ENCODE measurements at places on chromosomes 5 and 9.

- no peak for DNase-seq
Measured at GRCh38 chr5:60362158-60362557, 337.8 kb downstream of the DEPDC1B start.

GRCh38 chr9:90860382-90860781 lies 58.8 kb downstream of the SYK start:
- no peak for DNase-seq

DNA sequence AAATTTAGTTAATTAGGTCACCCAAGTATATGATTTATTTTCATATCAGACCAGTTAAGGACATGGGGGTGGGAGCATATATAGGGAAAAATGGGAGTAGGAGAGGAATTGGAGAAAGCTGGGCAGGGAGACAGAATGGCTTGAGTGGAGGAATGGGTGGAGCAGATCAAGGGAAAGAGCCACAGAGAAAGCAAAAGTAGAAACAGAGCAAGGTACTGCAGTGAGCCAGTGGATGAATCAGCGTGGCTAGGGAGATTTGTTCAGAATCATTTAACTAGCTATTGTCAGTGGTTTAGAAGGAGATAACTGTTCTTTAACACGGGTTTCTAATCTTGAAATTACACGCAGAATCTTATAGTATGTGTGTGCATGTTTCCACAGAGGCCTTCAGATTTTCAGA lies 37.4 kb downstream of the SNX24 start:
- no peak for DNase-seq

DNA sequence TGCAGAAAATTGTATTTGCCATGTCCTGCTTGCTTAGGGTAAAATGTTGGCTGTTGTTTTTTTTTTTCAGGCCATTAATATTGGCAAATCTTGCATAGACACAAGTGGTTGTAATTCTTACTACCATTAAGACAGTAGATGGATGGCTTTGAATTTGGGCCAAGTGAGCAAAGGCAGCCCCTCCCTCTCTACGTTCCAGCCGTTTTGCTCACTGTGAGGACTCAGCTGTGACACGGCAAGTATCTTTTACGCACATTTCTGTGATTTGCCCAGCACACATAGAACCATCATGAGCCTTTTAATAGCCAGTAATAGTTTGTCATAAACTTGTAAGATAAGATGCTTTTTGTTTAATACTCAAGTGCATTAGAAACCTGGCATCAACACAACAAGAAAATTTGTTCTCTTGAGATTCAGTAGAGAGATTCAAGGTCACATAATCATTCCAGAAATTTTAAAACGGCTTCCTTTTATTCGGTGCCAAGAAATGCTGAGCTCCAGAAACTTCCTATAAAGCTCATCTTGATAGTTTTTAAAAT lies 205.2 kb upstream of the ADCY2 start:
- DNase-seq, result no peak

GRCh38 chr9:131275332-131276093 lies 797 bp downstream of the FAM78A start:
- no peak for DNase-seq

DNA sequence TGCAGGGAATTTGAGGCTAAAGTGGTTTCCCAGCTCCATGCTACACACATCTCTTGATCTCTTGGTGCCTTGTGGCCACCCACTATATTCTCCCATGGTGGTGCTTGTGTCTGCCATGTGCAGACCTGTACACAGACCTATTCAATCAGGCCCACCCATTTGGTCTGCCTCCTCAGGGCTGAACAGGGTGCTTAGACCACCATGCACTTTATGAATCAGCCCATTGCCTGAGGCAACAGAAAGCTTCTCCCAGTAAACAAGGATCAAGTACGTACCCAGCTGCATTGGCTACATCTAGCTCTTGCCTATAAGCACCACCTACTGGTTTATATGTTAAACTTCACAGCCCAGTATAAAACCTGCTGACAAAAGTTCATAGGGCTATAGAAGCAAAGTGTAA lies 664.3 kb upstream of the EDIL3 start:
- no peak for DNase-seq

- DNase-seq, result peak; percentile 55
Measured at GRCh38 chr5:19866090-19866450, 121.9 kb downstream of the CDH18 start.

GRCh38 chr5:61293071-61293470 lies 39.0 kb upstream of the ZSWIM6 start:
- no peak for DNase-seq

GRCh38 chr9:128937310-128938165 lies 9.9 kb downstream of the DOLK start:
- no peak for DNase-seq

- no peak for DNase-seq
Measured at GRCh38 chr5:56126487-56127179, 106.5 kb downstream of the ANKRD55 start.

GRCh38 chr5:58231041-58231440 lies 228.8 kb downstream of the PLK2 start:
- DNase-seq, result no peak

- no peak for DNase-seq
Measured at GRCh38 chr5:40490464-40491111, 189.1 kb upstream of the PTGER4 start.

- DNase-seq, result no peak
Measured at GRCh38 chr5:76944638-76945037, 8.2 kb upstream of the CRHBP start.

DNA sequence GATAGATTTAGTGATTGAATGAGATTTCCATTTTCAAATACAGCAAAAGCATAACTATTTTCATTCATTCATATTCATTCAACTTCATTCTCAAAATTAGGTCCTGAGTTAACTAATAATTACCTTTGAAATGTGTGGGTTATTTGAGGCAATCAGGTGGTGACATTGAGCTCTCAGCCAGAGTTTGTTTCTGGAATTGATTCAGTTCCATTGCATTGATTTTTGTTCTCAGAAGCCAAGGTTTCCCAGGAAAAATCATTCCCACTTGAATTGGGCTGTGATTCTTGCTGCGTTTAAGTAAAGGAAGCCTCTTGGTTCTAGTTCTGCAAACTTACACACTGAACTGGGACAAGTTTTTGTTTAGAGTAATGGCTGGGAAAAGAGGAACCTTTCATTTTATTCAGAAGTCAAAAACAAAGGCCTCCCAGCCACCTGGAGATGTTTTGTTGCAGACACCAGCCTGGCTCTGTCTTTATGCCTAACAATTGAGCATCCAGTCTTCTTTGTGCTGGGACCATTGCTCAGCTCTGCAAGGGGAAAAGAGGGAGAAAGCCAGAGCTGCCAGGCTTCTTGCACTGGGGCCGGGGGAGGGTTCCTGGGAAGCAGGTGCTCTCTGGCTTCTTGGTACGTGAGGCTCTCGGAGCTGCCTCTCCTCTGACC lies 198.6 kb downstream of the TRIO start:
- DNase-seq, result no peak

DNA sequence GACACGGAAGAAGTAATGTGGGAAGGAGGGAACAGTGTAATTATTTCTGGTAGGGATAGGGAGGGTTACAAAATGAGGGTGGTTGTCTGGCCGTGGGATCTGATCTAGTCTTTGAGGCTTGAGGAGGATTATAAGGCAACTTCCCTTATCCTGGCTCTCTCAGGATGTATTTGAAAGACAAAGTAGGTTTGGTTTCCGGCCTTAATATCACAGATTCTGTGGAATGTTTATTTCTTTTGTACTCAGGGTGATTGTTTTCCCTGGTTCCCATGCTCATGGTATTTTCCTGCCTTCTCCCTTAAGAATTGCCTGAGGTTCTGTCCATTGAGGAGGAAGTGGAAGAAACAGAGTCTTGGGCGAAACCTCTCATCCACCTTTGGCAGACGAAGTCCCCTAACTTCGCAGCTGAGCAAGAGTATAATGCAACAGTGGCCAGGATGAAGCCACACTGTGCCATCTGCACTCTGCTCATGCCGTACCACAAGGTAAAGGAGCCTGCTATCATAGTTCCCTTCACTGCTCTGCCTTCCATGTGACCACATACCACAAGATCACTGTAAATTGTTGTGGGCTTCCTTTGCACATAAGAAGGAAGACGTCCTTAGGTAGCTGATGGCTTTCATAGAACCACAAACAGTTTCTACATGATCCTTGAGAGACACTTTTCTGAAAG lies 253.8 kb downstream of the KDM4C start:
- no peak for DNase-seq

GRCh38 chr5:53792338-53792737 lies 231.9 kb downstream of the NDUFS4 start:
- DNase-seq, result no peak

DNA sequence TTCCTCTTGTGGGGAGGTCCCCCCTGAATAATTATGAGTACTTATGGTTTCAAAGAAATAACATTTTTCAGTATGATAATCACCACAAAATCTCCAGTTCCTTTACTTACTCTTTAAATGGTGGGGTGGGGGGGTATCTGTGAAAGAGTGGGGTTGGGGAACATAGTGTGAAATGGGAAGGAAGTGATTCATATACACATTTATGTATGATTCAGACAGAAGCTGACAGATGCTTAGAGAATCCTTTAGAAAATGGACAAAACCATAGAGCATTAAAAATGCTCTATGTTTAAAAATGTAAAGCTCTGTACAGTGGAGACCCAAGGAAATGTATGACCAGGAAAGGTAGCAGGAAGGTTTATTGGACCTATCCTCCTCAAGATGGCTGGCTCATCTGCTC lies 267.5 kb upstream of the GRIA1 start:
- DNase-seq, result no peak

GRCh38 chr9:19785230-19785629 lies 3.6 kb downstream of the SLC24A2 start:
- no peak for DNase-seq

DNA sequence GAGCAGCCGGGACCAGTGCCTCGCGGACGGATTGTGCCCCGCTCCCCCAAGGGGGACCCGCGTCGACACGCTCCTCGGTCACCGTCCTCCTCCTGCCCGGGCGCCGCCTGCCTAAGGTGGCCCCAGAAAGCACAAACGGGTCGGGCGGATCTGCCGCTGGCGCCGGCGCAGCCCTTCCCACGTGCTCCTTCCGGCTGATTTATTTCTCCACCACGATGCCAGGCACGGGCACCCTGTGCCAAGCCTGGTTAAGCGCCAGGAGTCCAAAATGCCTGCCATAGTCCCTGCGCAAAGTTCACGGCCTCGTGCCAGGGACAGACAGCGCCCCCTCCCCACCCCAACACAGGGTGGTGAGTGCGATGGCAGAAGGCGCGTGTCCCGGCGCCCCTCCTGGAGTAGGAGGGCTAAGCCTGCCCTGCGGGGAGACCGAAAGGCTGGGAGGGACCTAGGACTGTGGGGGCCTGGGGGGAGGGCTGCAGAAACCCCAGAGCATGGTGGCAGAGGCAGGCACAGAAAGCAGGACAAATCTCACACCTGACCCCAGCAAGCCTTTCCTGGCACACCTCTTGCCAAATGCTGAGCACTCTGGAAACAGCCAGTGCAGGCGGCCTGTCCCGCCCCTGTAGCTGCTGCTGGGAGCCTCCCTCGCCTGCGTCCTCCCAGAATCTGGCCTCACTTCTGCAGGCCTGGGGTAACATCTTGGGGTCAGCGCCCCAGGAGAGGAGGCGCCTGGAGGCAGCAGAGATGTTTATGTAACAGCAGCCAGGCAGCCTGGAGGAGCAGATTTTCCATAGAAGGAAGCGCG lies 1.1 kb upstream of the NOTCH1 start:
- no peak for DNase-seq

DNA sequence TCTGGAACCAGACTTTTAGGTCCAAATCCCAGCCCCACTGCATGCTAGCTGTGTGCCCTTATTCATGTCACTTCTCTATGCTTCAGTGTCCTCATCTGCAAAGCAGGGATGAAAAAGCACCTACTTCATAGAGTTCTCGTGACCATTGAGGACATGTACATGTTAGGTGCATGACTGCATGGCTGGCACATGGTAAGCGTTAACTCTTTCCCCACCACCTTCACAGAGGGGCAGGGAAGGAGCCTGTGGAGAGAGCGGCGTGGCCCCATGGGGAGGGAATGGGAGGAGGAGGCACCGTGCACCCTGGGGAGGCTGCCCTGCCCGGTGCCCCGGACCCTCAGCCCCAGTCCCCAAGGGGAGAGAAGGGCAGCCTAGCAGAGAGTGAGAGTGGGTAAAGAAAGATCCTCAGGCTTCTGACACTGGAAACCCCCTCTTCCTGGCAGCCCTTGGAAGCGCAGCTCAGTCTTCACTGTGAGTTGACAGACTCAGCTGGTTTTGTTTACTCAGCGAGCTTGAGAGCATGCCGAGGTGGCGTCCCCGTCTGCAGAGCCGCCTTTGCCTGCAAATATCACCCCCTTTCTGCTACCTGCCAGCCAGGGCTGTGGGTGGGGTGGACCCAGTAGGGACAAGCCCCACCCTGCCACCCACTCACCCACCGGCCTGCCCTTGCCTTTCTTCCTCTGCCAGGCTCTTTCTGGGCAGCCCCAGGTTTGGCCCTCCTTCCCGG lies 10.6 kb upstream of the ANGPTL2 start:
- no peak for DNase-seq

DNA sequence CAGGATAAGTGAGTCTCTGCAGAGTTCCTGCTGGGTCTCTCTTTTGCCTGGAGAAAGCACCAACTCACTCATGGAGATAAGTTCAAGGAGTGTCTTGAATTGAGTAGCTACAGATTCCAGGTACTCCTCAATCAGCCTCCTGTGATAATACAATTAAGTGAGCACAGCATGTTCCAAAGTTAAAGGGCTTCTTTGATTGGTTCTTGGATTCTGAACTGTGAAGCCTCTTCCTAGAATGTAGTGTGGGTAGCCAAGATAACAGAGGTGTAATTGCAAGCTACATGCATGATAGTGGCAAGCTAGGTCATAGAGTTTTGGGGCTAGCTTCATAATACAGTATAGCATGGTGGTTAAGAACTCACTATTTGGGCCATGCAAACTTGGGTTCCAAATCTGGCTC lies 23.2 kb upstream of the CARNMT1 start:
- DNase-seq, result no peak

DNA sequence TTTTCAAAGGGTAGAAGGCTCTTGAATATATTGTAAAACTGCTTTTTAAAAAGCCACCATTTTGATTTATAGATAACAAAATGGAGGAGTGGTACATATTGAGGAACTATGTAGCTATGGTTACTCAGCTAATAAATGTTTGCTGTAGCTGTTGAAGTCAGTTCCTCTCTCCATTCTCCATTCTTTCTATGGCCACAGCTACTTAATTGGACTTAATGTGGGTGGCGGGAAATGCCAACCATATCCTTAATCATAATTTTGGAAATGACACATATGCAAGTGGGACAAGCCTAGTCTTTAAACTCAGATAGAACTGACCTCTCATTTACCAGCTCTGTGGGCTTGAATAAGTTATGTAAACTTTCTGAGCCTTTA lies 10.6 kb downstream of the CDKN2A start:
- no peak for DNase-seq

DNA sequence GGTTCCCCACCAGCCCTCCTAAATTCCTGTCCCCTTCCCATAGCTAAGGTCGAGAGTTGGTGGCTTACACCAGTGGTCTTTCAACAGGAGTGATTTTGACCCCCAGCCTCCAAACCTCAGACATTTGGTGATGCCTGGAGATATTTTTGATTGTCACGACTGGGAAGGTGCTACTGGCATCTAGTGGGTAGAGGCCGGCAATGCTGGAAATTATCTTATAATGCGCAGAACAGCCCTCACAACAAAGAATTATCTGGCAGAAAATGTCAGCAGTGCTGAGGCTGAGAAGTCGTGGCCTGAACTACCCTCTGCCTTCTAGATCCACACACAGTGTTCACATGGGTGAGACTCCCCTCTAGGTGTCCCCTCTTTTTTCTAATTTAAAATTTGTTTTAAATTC lies 69.6 kb downstream of the IL31RA start:
- DNase-seq, result no peak

GRCh38 chr5:172837640-172838039 lies 3.6 kb downstream of the ERGIC1 start:
- no peak for DNase-seq

- no peak for DNase-seq
Measured at GRCh38 chr9:119157196-119157595, 212.0 kb downstream of the BRINP1 start.

GRCh38 chr5:178664141-178664540 lies 37.3 kb upstream of the CLK4 start:
- no peak for DNase-seq

Measured in SK-N-MC (cell line).